ENCODE measurements at places on chromosomes 16 and 17. TPM values are rescaled to one million over a fixed set of nuclear protein-coding genes. Genes with fewer than 3 reads are reported as not detected.
A peak's percentile ranks its signal among the peaks of the same experiment; 100 is the strongest.

GRCh38 chr17:70394473-70395232 lies 225.3 kb downstream of the KCNJ2 start:
- DNase-seq, result no peak

GRCh38 chr17:1475321-1475854 lies 17.1 kb downstream of the MYO1C start:
- no peak for DNase-seq

DNA sequence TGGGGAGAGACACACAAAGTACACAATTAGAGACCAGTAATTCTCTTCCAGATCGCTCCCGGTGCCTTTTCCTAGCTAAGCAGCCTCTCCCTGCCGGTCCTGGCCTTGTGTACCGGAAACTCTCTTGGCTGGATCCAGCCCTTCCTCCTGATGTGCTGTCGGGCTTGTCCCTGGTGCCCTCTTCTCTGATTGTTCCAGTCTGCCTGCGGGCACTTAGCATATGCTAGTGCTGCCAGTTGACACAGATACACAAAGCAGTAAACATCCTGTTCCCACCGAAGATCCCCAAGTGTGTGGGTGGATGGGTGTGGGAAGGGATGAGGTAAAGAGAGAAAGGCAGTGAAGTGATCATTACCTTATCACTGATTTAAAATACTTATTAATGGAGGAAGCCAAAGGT lies 9.7 kb downstream of the HS3ST3B1 start:
- no peak for DNase-seq

DNA sequence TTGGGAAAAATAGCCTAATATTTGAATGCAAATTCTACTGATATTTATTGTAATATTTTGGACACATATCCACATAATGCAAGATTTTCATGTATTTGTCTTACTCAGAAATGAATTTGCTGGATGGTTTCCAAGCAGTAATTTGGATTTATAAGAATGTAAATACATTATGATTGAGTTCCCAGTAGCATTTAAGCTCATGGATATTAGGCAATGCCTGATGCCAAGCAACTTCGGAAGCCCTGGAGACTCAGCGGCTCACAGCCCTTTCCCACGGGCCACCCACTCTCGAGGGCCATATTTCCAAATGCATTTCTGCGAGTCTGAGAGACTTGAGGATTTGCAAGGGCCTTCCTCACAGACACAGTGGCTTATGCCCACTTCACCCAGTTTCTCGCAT lies 62.1 kb upstream of the MYOCD start:
- no peak for DNase-seq

- DNase-seq, result peak; percentile 22
Observed at GRCh38 chr16:11534262-11534661, 52.5 kb downstream of the LITAF start.

- DNase-seq, result no peak
Observed at GRCh38 chr17:38636054-38636453, 30.3 kb upstream of the SRCIN1 start.

- no peak for DNase-seq
Observed at GRCh38 chr16:85400305-85401205, 212.6 kb upstream of the GSE1 start.

GRCh38 chr17:37107406-37108083 lies 158.8 kb downstream of the AATF start:
- DNase-seq, result no peak

GRCh38 chr17:82458885-82459424 lies 414 bp downstream of the NARF start:
- no peak for DNase-seq

DNA sequence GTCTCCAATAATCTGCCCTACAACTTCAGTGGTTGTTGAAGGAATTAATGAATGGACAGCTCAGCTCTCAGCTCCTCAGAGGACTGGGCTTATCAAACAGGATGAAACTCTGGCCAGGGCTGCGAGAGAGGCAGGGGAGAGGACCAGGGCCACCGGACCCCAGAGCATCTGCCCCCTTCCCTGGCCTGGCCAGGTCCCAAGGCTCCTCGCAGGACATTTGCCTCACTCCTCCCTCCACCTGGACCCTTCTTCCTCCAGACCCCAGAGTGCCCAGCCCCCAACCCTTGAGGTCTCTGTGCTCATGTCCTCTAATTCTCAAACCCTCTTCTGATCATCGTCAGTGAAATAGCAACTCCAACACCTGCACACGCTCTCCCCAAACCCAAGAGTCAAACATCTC lies 3.7 kb downstream of the CD300C start:
- DNase-seq, result no peak

- DNase-seq, result no peak
Observed at GRCh38 chr17:69733171-69734012, 318.9 kb downstream of the MAP2K6 start.

- DNase-seq, result no peak
Observed at GRCh38 chr17:70776441-70776840, 607.1 kb downstream of the KCNJ2 start.

- DNase-seq, result no peak
Observed at GRCh38 chr16:49494474-49494873, 120.9 kb downstream of the C16orf78 start.

DNA sequence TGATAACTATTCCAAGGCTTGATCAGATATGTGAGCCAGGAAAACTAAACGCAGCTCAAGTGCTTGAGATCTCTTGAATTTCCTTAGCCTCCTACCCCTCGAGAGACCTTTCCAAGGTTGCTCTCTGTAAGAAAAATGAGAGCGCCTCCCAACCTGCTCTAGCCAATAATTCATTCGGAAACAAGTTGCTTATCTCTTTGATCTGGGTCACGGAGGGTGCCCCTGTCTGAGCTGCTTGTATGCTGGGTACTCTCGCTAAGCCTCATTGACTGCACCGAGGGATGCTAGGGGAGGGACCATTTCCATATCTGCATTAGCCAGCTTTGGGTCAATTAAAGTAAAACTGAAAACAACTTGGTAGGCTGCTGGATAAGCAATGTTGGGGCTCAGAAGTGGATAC lies 70.1 kb upstream of the SHISA6 start:
- DNase-seq, result no peak

DNA sequence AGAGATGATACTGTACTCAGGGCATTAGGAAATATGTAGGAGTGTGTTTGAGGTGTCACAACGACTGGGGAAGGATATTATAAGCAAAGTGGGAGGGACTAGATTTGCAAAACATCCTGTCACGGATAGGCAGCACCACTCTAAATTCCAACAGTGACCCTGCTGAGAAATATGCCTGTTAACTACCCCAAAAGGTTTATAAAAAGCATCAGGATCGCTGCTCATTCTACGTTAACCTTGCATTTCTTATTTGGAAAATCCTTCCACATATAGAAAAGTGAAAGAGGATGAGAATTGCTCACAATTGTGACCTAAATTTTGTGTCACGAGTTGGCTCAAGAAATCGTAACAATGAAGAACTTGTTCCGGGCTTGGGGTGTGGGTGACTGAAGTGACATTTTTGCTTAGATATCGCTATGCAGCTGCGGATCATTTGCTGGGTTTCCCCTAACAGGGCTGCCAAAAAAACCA lies 51.6 kb downstream of the N4BP1 start:
- DNase-seq, result no peak

DNA sequence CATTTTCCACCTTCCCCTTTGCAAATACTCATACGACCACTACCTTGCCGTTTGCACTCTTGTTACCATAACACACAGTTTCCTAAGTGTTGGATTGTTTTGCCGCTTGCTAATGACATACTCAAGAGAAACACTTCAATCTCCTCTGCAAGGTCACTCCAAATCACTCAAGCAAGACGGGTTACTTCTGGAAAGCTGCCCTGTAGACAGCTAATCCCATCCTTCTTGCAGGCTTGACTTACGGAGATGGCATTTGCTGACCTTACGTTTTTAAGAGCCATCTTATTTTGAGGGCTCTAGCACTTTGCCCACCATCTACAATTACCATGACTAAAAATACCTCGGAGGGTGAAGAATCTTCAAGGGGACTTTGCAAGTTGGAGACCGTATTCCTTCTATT lies 46.2 kb downstream of the MYH3 start:
- DNase-seq, result no peak

DNA sequence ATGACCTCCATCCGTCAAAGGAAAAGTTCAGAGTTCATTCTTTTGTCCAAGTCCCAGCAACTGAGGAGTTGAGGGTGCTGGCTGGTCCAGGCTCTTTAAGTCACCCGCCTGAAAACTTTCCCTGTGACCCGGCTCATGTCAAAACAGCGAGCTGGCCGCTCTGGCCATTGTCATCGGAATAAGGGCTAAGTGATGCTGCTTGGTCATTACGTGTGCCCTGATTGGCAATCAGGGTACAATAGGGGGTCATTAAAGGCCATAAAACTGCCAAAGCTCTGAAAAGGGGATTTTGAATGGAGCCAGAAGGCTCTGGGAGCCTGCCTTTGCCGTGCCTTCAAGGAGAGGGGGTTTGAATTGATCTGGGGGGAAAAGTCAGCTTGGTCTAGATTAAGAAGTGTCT lies 88.5 kb upstream of the IRX3 start:
- DNase-seq, result no peak

- peak; percentile 98 for DNase-seq
Observed at GRCh38 chr16:29811170-29811895, 660 bp upstream of the PRRT2 start.

DNA sequence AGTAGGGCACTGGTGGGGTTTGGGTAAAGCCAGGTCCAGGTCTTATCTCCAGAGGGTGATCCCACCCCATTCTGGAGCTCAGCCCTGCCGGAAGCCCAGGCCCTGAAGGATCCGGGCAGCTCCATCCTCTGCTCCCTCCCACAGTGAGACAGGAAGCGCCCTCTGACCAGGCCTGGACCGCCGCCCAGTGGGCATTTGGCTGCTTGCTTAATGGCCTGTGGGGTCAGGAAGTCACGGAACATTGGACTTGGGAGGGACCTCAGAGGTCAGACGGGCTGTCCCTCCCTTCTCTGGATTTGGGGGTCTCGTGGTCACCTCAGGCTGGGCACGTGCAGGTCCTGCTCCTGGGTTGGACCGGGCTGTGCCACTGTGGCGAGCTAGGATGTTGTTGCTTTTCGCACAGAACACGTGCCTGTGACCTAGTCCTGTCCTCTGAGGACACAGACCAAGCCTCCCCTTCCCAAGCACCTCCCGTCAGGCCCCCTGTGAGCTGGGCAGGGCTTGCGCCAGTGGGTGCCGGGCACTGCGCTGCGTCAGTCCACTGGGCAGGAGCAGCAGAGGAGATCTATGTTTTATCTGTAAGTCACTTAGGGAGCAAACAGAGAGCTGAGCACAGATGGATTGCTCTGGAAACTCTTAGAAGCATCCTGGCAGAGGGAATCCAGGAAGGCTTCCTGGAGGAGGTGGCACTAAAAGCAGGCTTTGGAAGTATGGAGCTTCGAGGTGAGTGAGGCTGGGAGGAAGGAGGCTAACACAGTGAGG lies 49.4 kb upstream of the GSE1 start:
- DNase-seq, result peak; percentile 81

DNA sequence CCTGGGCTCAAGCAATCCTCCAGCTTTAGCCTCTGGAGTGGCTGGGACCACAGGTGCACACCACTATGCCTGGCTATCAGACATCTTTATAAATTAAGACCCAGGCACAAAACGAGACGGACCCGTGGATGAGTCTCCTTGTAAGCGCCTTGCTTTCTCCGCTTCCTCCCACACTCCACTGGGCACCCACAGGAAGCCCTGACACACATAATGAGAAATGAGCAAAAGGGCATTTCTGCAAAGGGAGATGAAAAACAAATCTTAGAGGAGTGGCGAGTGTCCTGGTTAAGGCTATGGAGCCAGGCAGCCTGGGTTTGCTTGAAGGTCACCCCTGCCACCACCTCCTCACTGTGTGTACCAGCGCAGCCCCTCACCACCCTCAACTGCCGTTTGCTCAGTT lies 56.3 kb downstream of the XYLT1 start:
- no peak for DNase-seq

DNA sequence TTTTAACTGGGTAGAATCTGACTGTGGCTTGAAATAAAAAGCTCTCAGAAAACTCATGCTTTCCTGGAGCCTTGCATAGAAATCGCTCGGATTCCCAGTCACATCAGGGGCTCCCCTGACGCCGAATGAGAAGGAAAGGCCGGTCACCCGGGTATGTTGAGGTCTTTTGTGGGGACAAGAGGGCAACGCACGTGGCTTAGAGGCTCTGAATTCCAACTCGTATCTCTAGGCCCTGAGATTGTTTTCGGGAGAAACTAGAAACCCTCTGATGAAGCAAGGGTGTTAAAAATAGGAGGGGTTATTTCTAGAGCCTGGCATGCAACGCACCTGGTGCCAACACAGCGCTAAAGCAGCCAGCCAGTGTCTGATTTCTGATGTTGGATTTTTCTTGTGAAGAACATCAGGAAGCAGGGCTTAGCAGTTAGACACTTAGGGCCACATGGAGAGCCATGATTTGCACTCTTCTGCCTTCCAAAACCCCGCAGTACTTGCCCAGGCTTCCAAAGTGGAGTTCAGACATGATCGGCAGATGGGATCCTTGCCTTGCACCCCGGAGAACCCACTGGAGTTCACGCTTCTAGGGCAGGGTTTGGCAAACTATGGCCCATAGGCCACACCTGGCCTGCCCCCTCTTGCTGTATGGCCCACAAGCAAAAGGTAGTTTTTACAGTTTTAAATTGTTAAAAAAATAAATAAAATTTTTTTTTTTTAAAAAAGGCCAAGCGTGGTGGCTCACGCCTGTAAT lies 12.6 kb downstream of the CACNG1 start:
- no peak for DNase-seq

DNA sequence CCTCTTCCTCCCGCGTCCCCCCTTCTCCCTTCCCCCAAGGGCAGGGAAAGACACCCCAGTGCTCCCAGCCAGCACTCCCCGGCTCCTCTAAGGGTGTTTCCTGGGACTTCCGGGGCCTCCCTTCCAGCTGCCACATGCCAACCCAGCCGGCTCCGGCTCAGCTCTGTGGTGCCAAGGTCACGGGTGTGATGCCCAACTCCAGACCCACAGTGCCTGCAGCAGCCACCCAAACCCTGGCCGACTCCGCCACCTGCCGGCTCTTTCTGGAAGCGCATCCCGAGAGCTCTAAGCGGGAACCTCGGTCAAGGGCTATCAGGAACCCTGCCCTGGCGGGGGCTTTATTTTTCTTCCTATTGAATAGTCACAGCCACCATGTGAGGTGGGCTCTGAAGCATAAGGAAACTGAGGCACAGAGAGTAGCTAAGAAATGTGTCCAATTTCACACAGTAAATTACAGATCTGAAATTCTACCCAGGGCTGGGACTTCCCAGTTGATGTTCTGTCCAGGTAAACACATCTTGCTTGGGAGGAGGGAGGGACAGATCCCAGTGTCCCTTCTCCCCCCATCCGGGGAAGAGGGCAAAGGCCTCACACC lies 3.3 kb upstream of the PPP1R1B start:
- DNase-seq, result no peak

ARHGAP44 gene
- total RNA-seq, result 17.5 TPM

ADGRG3 gene
- not detected for total RNA-seq

ARSG gene
- 2.4 TPM for total RNA-seq

TMEM238L gene
- total RNA-seq, result not detected

PRAC2 gene
- not detected for total RNA-seq

CPHXL2 gene
- not detected for total RNA-seq

XAF1 gene
- 168 TPM for total RNA-seq

MEOX1 gene
- total RNA-seq, result not detected

PRR15L gene
- total RNA-seq, result 30.2 TPM

TSPOAP1 gene
- total RNA-seq, result not detected

Data from Calu3 (cell line).